ENCODE measurements at places on chromosomes 16 and 17.

DNA sequence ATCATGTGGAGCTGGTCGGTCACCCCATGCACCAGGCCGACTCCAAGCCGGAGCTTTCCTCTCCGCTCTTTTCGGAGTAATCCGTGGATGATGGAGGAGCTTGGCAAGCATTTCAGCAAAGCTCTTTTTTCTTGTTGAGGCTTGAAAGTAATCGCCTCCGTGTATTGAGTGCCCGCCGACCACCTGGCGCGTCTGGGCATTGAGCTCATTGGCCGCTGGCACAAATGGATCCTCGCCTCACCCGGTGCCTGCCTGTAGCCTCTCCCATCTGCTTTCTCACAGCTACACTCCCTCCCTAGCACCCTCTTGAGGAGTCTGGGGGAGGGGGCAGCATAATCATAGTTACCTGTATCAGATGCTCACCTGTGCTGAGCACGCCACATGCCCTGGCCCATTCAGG lies 148.9 kb downstream of the CMIP start:
- no peaks in the 10 kb centered on the region for H3K27me3 ChIP-seq
- no peaks in the 10 kb centered on the region for H3K36me3 ChIP-seq
- no peak overlapping the region for H3K4me3 ChIP-seq
- no peaks in the 10 kb centered on the region for H3K4me1 ChIP-seq
- no peak overlapping the region for H3K27ac ChIP-seq

- DNase-seq, result no peak
- H3K4me1 ChIP-seq, result peaks cover 4% of the 10 kb centered on the region
- H3K36me3 ChIP-seq, result no peaks in the 10 kb centered on the region
- H3K27ac ChIP-seq, result no peak overlapping the region
- no peak overlapping the region for H3K4me3 ChIP-seq
These were observed 284.8 kb upstream of the CCL2 start for GRCh38 chr17:33970279-33970678.

DNA sequence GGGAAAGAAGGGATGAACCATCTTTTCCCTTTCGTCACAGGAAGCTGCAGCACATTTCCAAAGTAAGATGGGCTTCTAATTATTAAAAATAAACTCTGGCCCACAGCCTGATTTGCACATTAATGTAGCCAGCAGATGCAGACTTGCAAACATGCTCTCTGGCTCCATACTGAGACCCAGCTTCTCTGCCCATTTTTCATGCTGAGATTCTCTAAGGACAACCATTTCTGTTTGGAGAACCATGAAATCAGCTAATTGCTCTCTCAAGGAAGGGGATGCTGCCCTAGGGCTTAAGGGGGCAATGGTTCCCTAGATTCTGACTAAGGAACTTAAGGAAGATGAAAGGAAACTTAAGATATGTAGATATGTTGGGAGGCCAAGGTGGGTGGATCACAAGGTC lies 63.0 kb upstream of the CES5A start:
- no peaks in the 10 kb centered on the region for H3K36me3 ChIP-seq
- H3K27ac ChIP-seq, result no peak overlapping the region
- H3K27me3 ChIP-seq, result peaks cover 3% of the 10 kb centered on the region
- H3K4me1 ChIP-seq, result no peaks in the 10 kb centered on the region

DNA sequence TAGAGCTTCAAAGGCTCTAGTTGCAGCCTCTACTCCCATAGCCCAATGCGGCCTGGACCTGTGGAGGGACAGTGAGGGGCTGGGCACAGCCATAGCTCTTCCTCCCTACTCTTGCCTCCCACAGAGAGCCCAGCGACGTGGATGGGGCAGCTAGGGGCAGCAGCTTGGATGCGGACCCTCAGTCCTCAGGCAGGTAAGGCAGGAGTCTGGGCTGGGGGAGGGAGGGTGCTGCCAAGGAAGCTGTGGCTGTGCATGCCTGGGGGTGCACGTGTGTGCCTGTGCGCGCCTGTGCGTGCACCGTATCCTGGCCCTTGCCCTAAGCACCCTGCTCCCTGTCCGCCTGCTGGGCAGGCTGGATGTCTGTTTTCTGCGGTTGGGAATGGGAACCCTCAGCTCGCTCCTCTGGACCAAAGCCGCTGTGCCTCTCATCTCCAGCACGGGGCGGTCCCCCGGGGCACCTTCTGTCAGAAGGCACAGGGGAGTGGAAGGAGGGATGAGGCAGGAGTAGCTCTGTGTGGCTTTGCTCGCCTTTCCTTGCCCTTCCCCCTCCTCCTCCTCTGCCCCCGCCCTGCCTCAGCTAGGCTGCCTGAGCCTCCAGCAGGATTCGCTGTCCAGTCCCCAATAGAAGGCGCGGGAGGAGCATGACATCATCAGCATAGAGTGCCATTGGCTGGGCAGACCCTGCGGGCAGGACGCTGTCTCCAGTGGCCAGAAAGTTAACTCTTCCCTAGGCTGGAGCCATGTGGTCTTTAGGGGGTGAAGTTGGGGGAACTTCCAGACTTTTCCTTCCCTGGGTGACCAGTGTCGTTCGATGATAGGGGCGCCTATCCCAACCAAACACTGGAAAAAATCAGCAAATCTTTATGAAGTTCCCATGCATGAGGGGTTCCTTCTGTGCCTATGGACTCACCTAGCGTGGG lies 797 bp downstream of the PRCD start:
- H3K27ac ChIP-seq, result no peak overlapping the region
- no peak for DNase-seq
- H3K4me3 ChIP-seq, result no peak overlapping the region
- no peaks in the 10 kb centered on the region for H3K36me3 ChIP-seq
- peaks cover 25% of the 10 kb centered on the region for H3K27me3 ChIP-seq

DNA sequence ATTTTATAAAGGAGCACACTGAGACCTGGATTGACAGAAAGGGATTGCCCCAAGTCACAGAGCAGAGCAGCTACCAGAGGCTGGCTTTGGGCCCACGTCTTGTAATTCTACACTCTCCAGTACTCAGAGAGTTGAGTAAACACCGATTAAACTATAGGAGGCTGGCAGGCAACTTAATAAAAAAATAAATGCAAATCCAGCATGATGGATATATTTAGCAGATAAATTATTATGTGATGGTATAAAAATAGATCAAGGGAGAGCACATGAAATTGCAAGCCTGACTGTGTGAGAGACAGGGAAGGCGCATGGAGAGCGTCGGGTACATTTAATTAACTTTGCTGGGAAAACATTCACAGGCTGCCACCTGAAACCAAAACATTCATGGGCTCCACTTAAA lies 87.7 kb upstream of the CCL2 start:
- no peaks in the 10 kb centered on the region for H3K36me3 ChIP-seq
- peaks cover 5% of the 10 kb centered on the region for H3K27me3 ChIP-seq
- no peak overlapping the region for H3K4me3 ChIP-seq
- no peaks in the 10 kb centered on the region for H3K4me1 ChIP-seq
- no peak overlapping the region for H3K27ac ChIP-seq

- H3K4me3 ChIP-seq, result no peak overlapping the region
- no peaks in the 10 kb centered on the region for H3K4me1 ChIP-seq
- H3K36me3 ChIP-seq, result no peaks in the 10 kb centered on the region
- H3K27ac ChIP-seq, result no peak overlapping the region
- DNase-seq, result no peak
These were observed 6.5 kb upstream of the CCL13 start for GRCh38 chr17:34349751-34350150.

- DNase-seq, result no peak
- no peak overlapping the region for H3K4me3 ChIP-seq
- H3K27me3 ChIP-seq, result no peaks in the 10 kb centered on the region
- peaks cover 22% of the 10 kb centered on the region for H3K36me3 ChIP-seq
- H3K27ac ChIP-seq, result no peak overlapping the region
- H3K4me1 ChIP-seq, result no peaks in the 10 kb centered on the region
These were observed 87.5 kb downstream of the SOCS1 start for GRCh38 chr16:11168386-11169051.

GRCh38 chr17:72462407-72462806 lies 341.6 kb downstream of the SOX9 start:
- H3K36me3 ChIP-seq, result no peaks in the 10 kb centered on the region
- no peak overlapping the region for H3K27ac ChIP-seq
- no peak for DNase-seq

DNA sequence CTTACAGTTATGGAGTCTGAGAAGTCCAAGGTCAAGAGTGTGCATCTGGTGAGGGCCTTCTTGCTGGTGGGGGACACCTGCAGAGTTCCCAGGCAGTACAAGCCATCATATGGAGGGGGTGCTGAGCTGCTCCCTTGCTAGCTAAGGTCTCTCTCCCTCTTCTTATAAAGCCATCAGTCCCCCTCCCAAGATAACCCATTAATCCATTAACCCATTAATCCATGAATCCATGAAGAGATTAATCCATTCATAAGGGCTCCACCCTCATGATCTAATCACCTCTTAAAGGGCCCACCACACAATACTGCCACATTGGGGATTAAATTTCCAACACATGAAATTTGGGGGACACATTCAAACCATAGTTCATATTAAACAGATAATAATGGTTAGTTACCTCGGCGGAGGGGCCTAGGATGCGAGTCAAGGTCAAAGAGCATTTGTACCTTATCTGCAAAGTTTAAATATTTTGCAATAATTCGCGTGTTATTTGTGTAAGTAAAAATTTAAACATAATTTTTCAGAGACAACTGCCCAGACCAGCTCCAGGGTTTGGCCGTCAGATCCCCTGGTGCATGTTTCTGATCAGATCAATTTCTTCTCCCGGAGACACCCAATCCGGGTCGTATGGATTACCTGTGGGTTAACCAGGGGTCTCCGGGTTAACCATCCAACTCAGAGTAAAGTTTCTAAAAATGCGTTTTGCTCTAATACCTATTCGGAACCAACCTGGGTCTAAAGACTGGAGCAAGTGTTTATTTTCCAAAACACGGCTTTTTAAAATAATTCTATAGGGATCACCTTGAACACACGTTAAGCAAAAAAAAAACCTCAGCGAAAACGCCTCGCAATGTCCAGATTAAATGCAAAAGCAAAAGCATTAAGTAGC lies 740 bp upstream of the POLR3E start:
- H3K27me3 ChIP-seq, result no peaks in the 10 kb centered on the region
- peak overlapping the region; percentile 49 for H3K27ac ChIP-seq

DNA sequence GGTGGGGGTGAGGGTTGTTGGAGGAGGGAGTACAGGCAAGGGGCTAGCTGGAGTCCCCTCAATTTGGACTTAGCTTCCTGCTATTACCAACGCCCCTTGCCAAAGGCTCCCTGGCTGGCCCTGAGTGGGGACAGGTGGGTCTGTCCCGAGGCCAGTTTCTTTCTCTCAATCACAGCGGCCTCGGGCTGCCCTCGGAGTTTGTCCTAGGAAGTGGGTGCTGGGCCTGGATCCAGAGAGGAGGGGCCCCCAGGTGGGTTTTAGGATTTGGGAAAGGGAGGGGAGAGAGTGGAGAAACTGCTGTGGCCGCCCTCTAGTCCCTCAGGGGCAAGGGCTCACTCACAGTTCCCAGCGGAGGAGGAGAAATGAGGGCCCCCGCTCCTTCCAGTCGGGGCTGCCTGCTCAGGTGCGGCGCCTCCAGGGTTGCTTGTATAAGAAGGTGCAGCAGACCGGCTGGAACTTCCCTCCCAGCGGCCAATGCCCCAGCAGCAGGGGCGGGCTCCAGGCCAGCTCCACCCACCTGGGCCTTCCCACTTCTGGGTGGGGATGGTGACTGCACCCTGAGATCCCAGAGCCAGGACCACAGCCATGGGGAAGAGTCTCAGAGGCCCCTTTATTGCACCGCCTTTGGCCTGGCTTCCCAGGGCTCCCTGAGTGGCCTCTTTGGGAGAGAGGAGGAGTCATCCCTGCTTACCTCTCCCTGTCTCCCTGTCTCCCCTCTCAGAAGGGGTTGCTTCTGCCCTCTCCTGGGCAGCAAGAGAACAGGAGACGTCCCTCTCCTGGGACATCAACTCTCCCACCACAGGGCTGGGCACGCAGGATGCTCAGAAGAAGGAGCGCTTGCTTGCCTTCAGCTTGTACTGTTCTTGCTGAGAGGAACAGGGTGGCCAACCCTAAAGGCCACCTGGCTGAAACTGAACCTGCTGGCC lies 112.0 kb upstream of the SMURF2 start:
- H3K4me3 ChIP-seq, result no peak overlapping the region
- H3K4me1 ChIP-seq, result peaks cover 16% of the 10 kb centered on the region
- H3K27ac ChIP-seq, result no peak overlapping the region
- H3K36me3 ChIP-seq, result no peaks in the 10 kb centered on the region

DNA sequence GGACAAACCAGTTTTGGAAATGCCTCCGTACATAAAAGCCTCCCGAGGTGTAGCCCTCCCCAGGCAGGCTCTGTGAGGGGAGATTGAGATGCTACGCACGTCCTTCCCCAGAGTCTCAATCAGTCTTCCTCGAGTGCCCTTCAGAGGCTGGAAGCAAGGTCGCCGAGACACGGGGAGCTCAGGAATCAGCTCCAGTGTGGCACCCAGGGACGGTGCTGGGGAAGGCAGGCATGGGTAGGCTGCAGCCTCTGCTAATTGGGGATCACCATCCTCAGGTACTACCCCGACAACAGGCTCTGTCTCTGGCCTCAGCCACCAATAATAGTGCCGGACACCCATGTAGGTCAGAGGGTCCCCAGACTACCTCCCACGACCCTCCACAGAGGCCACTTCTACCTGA lies 28.1 kb upstream of the GSG1L start:
- H3K4me1 ChIP-seq, result no peaks in the 10 kb centered on the region
- H3K27me3 ChIP-seq, result no peaks in the 10 kb centered on the region
- no peak overlapping the region for H3K27ac ChIP-seq
- H3K4me3 ChIP-seq, result no peak overlapping the region

DNA sequence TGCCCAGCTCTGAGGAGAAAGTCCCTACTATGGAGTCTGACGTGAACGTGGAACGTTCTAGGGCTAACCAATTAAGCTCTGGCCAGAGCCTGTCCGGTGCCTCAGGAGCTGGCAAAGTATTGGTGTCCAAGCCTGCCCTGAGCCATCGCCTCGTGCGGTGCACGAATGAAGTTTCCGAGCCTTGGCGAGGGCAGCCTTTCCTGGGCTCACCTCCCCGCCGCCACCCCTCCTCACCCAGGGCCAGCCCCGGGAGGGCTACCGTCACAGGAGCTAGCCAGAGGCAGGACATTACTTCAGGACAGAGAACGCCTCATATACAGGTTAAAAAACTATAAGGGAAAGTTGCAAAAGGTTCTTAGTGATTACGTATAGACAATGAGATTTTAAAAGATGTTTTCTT lies 23.6 kb upstream of the TRAP1 start:
- DNase-seq, result no peak
- H3K4me1 ChIP-seq, result no peaks in the 10 kb centered on the region
- H3K27ac ChIP-seq, result no peak overlapping the region
- H3K4me3 ChIP-seq, result no peak overlapping the region

DNA sequence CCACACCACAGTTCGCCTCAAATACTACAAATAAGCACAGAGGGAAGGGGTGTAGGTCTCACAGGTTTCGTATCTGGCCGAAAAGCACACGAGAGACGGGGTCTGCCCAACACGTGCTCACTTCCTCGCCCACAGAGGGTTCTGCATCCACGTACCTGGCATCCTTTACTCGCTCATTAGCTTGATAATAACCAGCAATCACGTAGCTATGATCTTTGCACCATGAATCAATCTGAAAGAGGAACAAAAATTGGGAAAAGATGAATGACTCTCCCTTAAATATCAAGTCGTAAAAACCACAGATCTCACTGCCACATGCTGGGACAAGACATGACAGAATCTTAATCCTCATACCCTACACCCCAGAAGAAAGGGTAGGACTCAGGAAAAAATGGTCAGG lies 10.5 kb downstream of the EMC8 start:
- no peaks in the 10 kb centered on the region for H3K4me1 ChIP-seq
- H3K4me3 ChIP-seq, result no peak overlapping the region
- no peak overlapping the region for H3K27ac ChIP-seq

All from effector memory CD4-positive, alpha-beta T cell (primary cell).